CD4-positive, alpha-beta T cell (primary cell): ENCODE measurements at places on chromosomes 2 and 18. TPM values are rescaled to one million over a fixed set of nuclear protein-coding genes. Genes with fewer than 3 reads are reported as not detected.

GRCh38 chr2:144364944-144365738 lies 154.8 kb downstream of the ZEB2 start:
- H3K36me3 ChIP-seq, result no peaks in the 10 kb centered on the region
- H3K4me3 ChIP-seq, result no peak overlapping the region
- no peak for DNase-seq
- no peaks in the 10 kb centered on the region for H3K27me3 ChIP-seq

- H3K27ac ChIP-seq, result no peak overlapping the region
- DNase-seq, result no peak
Measured at GRCh38 chr2:28433935-28434599, 41.4 kb downstream of the FOSL2 start.

- DNase-seq, result no peak
- H3K4me3 ChIP-seq, result peak overlapping the region; percentile 78
- peaks cover 3% of the 10 kb centered on the region for H3K36me3 ChIP-seq
Measured at GRCh38 chr2:26034637-26034992, 731 bp downstream of the RAB10 start.

GRCh38 chr18:60228609-60229595 lies 143.7 kb downstream of the MC4R start:
- DNase-seq, result no peak
- no peaks in the 10 kb centered on the region for H3K27me3 ChIP-seq
- no peak overlapping the region for H3K4me3 ChIP-seq

DNA sequence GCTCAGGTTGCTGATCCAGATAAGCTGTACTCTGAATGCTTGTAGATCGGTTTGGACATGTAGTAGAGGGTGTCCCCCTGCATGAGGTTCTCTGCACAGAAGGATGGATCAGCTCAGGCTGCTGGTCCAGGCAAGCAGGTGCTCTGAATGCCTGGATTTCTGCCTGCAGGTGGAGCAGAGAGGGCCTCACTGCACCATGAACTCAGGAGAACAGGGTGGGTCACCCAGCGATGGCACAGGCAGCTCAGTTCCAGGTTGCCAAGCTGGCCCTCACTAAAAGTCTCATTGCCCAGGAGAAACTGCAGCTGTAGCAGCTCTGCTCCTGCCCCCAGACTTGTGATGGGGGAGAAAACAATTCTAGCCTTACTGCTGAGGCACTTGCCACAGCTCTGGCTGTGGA lies 491.8 kb downstream of the XIRP2 start:
- H3K36me3 ChIP-seq, result no peaks in the 10 kb centered on the region

TMEM150A gene
- total RNA-seq, result 6.6 TPM

TRIM43 gene
- not detected for total RNA-seq

TBR1 gene
- not detected for total RNA-seq

POU3F3 gene
- not detected for total RNA-seq
